Stimulated activated CD8-positive, alpha-beta memory T cell treated with anti-CD3 and anti-CD28 coated beads, Interleukin-15, amount 100 ng/mL, for 1 hour (primary cell): ENCODE measurements at places on chromosomes 6 and 20.

DNA sequence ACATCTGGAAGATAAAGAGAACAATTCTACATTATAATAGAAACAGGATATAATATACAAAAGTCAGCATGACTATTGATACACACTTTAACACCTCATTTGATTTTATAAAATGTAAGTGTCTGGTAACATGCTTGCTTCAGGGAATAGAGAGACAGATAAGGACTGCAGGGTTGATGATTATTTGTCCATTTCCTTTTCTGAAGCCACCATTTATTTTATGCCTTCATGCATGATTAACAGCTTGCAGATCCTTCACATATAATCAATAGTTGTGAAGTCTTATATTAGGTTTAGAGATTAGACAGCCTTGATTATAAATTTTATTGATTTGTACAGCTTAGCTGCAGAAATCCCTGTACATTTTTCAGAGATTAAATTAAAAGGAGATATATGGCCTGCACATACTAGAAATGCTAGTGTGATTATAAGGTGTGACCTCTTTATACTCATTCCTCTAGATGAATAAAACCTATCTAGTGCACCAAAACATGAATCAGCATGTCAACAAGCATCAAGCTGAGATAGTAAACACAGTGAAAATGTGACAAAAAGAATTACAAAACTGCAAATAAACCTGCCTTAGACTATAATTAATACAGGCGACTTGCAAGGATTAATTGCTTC, 198.8 kb upstream of the THEMIS start:
- no peak for DNase-seq

DNA sequence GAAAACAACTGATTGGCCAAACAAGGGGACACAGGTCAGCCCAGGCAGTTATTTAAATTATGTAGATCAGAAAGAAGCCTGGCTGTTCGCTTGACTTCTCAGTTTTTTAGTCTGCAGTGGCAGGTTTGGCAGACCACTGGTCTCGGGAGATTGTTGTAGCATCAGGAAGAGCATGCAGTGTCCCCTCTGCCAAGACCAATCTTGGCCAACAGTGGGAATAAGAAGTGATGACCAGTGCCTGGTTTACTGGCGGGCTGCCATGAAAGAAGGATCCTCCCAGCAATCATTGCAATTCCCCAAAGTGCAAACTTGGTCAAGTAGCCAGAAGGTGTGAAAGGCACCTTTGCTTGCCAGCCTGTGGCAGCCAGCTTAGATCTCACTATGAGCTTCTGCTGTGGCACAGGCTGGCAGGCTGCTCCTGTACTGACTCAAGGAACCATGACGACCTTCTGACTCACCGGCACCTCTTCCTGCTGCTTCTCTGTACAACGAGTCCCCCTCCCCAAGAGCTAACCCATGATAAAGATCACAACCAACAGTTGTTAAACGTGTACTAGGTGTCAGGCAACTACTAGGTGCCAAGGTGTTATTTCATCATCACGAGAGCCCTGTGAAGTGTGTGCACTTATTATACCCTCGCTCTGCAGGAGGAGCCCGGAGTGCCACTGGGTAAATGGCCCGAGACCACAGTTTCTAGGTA, 76.8 kb upstream of the DUSP22 start:
- no peak for DNase-seq

DNA sequence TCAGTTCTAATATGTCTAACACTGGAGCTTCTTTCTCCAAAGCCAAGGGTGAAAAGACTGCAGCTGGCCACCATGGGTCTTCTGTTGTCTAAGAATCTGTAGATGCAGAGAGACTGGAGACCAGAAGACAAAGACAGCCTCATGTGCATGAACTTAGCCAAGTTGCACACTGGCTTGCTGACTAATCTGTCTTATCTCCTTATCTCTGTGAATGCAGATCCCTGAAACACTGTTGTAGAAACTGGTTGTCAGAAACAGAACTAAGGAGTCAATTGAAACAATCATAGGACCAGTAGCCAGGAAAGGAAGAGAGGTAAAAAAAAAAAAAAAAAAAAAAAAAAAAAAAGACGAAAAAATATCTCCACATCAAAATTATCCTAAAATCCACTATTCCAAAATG, 109.7 kb downstream of the BFSP1 start:
- DNase-seq = no peak

GRCh38 chr20:57481281-57481711, 43.6 kb downstream of the CTCFL start:
- no peak for DNase-seq
